ENCODE measurements at places on chromosomes 1 and 21.
A peak's percentile ranks its signal among the peaks of the same experiment; 100 is the strongest.

DNA sequence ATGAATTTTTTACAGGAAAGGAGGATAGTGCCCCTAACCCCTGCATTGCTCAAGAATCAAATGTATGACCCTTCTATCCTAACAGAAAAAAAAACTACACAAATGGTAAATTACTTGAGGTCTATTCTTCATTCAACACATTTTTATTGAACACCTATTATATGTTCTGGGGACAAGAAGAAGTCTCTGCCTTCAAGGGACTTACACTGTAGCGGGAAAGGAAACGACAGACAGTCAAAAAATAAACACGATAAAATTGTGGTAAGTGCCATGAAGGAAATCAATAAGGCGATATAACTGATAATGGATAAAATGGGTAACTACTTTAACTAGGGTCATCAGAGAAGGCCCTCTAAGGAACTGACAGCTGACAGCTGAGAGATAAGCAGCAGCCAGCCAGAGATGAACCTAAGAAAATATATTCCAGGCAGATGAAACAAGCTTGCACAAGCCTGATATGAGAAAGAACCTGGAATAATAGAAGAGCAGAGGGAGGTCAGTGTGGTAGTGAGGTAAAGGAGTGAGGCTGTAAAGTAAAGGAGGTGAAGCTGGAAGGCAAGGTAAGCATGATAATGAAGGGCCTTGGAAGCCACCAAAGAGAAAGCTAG lies 66.4 kb downstream of the PHTF1 start:
- DNase-seq, result no peak

GRCh38 chr1:101008229-101008834 lies 17.3 kb downstream of the DPH5 start:
- DNase-seq, result no peak

DNA sequence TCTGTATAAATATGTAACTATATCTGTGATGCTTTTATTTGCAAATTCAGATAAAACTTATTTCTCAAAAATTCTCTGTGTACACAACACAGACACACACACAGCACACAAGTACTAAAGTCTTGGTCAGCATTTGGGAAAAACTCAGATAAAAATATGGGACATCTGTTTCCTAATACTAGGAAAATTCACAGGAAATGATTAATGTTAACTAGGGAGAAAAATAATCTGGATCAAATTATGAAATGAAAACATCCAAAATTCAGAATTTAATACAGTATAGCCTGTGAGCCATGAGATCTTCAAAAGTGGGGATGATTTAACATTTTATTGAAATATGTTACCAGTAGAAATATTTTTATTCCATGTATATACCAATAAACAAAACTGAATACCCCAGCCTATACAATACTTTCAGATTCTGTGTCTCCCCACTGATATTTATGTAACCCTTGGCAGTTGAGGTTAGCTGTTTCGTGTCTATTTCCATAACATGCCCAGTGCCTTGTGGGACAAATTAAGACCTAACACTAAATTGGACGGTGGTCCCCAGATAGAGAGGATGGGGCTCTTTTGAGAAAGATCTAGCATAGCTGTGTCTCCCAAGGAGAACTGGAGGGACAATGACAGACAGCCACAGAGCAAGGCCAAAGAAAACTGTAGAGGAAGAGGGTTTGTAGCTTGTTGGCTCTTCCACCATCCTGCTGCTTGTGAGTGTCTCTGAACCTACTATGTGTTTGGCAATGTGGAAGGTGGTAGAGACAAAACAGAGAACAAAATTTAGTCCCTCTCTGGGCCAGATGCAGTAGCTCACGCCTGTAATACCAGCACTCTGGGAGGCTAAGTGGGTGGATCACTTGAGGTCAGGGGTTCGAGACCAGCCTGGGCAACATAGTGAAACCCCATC lies 47.2 kb downstream of the GNG12 start:
- no peak for DNase-seq

DNA sequence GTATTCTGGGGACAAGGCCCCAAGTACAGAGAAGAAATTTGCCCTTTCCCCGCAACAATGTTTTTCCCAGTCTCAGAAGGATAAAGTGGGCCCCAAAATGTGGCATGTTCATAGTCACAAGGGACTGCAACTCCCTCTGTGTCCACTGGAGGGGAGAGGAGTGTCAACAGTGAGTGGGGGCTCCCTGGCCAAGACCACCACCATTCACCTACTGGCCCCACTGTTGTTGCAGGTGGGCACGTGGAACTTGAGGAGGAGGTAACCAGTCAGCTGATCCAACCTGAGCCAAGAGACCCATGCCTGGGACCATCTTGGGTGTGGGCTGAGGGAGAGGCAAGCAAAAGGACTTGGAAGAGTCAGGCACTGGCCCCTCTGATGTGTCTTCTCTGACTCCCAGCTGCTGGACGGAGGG lies 777 bp downstream of the NUDT17 start:
- peak; percentile 36 for DNase-seq

DNA sequence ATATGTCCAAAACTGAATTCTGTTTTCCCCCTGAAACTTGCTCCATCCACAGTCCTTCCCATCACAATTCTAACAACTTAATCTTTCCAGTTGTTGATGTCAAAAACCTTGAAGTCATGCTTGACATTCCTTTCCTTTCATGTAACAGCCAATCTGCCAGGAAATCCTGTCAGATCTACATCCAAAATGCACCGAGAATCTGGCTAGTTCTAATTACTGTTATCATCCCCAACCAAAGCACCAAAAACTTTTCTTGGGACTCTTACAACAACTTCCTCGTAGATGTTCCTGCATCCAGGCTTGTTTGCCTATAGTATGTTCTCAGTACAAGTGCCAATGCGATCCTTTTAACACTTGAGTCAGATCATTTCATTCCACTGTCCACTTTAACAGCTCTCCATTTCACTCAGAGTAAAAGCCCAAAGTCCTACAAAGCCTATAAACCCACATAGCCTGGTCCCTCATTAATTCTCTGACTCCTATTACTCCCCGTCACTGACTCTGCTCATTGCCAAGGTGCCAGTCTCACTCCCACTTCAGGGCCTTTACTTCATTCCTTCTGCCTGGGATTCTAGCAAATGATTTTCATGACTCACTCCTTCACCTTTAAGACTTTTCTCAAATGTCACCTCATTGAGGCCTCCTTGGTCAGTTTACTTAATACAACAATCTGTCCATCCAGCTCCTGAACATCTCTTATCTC lies 493.2 kb upstream of the NFIA start:
- no peak for DNase-seq

DNA sequence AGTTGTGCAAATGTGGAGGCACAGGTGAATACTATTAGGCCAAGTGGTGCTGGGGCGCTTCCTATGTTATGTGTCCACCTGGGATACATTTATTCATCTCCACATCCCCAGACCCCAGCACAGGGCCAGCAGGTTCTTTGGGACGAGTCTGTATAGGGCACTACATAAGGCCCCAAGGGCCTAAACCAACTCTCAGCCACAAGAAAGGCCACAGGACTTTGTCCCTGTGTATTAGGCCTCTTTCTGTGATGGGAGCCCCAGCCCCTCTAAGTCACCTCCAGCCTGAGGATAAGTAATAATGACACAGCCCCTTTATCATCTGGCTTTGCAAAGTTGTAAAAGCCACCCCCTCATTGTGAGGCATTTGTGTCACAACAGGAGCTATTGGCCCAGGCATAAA lies 79.2 kb upstream of the CD1D start:
- no peak for DNase-seq

- no peak for DNase-seq
Observed at GRCh38 chr1:185663771-185664296, 70.4 kb upstream of the HMCN1 start.

DNA sequence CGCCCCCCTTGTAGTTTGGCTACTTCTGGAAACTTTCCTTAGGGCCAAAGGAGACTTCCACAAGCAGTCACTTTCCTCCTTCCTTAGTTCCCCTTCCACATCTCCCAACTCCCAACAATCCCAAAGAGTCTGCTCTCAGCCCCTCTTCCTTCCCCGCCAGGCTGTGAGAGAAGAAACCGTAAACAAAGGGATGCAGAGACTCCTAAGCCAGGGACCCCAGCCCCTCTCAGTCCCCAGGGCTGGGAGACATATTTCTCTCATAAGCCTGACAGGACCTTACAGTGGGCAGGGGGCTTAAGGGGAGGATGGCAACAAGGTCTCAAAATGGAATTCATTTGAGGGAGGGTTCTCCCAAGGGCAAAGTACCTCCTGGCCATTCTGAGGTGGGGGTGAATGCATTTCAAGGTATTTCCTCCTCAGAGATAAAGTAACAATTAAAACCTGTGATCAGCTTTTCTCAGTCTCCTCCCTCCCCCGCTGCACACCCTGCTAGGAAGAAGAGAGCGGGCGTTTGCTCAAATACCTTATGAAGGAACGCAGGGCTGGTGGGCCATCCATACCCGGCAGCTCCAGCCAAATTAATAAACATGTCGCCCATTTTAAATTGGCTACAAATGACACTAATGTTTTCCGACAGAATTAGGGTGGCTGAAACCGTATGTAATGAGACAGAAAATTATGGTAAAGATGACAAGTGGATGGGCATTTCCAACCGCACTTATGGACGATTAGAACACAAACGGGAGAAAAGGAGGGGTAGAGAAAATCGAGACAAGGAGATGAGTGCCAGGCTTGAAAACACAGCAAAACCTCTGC lies 4.0 kb downstream of the BARHL2 start:
- no peak for DNase-seq
